Activated naive CD4-positive, alpha-beta T cell treated with Interleukin-2 at 50 U/mL for 16 hours (primary cell): ENCODE measurements at places on chromosomes 6 and 20.

- no peak for DNase-seq
These were observed 14.2 kb upstream of the TNFRSF21 start for GRCh38 chr6:47323887-47324286.

- no peak for DNase-seq
These were observed 40.8 kb downstream of the CHD6 start for GRCh38 chr20:41577129-41578009.

DNA sequence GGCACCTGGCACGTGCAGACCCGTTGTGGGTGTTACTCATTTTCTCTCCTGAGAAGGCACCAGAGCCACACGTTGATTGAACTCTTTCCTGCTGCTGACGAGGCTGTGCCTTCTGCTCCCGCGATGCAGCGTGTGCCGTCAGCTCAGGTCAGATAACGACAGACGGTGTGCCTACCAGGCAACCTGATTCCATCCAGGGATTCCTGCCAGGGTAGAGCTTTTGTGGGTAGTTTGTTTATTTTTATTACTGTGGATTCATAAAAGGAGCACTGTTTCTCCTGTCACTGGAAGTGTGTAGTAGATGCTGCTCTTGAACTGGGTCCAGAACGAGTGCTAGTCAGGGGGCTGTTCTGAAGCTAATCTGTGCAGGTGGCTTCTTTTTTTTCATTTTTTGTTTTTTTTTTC, 20.7 kb downstream of the PRPF6 start:
- no peak for DNase-seq

DNA sequence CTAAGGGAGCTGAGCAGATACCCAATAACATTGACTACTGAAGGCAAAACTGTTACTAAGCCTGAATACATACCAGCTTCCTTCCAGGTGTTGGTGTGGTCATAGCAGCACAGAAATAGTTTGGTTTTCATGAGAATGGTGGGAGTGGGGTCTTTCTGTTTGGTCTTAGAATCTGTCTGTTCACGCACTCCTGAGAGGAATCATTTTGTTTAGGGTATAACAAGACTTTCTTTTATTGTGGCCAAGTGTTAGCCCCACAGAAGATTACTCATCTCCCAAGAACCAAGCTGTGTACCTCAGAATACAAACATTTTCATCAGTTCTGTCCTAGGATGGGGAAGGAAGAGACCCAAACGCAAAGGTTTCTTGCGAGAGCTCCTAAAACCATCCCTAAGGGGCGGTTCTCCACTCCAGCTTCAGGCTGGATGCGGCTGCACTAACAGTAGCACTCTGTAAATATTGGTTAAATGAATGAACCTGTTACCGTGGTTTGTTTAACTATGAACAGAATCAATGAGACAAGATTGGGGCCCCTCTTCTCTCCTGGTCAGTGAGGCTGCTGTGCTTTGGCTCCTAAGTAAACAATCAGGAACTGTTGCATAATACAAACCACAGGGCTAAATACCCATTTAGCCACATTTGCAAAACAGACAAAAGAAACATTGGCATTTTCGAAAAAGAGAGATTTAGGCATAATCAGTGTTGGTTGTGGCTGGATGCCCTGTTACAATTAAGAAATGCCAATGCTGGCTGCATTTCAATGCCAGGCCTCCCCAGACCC, 44.9 kb downstream of the SNAP25 start:
- no peak for DNase-seq

GRCh38 chr6:156379392-156380289, 397.5 kb upstream of the ARID1B start:
- no peak for DNase-seq

DNA sequence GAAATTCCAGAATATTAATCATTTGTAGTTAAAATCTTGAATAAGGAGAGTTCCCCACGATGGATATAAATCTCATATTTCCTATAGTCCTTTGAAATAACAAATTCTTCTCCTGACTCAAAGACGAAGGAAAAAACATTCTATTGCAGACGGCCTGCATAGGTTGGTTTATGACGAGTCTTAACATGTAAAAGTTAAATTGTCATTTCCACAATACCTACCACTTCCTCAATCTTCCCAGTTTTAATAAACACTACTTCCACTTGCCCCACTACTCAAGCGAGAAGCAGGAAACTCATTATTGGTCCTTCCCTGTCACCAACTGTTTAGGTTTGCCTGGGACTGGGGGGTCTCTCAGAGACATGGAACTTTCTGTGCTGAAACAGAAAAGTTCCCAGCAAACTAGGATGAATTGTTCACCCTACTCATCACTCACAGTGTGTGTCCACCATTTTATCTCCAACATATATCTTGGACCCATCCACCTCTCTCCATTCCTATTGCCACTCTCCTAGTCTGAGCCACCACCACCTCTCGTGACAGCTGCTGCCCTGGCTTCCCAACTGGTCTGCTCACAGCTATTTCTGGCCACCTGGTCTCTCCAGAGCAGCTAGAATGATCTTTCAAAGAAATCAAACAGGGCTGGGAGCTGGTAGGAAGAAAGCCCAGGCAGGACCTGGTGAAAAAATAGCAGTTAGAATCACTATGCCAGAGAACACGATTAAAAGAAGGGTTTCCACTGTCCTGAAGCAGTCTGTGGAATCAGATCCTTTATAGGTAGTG, 15.1 kb upstream of the ZSCAN9 start:
- no peak for DNase-seq

DNA sequence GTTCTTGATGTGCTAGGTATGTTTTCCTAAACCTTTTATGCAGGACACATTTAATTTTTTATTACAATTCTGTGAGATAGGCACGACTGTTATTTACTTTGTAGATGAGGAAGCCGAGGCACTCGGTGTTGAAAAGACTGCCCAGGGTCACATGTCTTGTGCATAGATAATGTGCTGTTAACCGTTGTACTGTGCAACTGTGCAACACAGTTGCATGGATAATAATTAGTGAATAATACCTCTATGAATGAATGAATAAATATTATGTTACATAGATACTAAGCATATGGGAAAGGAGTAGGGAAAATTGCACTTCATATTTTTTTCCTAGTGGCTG, 60.3 kb upstream of the DEK start:
- DNase-seq: no peak

DNA sequence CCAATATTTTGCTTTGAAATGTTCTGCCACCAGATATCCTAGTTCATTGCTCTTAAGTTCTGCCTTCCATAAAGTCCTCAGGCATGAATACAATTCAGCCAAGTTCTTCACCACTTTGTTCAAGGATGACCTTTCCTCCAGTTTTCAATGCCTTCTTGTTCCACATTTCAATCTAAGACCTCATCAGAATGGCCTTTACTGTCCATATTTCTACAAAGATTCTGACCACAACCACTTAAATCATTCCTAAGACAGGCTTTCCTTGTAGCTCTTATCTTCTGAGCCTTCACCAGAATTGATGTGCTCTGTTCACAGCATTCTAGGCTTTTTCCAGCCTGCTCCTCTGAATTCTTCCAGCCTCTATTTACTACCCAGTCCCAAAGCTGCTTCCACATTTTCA, 319.0 kb downstream of the HACE1 start:
- DNase-seq: no peak

- no peak for DNase-seq
These were observed 16.3 kb downstream of the RIN2 start for GRCh38 chr20:19774135-19774933.

- no peak for DNase-seq
These were observed 452.3 kb downstream of the HTR1B start for GRCh38 chr6:77010931-77011542.

- DNase-seq: no peak
These were observed 13.7 kb upstream of the SLC22A16 start for GRCh38 chr6:110490110-110490509.

GRCh38 chr6:126550323-126550722, 210.4 kb downstream of the CENPW start:
- DNase-seq: no peak

DNA sequence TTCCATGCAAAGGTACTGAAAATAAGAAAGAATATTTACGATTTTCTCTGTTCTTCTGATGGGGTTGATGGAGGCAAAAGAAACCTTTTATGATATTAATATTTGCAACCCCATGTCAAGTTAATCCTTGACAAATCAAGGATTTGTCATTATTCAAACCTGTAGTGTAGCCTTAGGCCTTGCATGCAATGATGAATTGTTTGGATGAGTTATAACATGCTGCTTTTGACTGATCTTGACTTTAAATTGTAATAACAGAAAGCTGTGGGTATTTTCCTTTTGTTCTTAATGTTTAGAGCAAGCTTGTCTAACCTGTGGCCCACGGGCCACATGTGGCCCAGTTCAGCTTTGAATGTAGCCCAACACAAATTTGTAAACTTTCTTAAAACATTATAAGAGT, 13.0 kb upstream of the BAG2 start:
- no peak for DNase-seq
